AG04450 (cell line): ENCODE measurements at places on chromosomes 16 and 17. TPM values are rescaled to one million over a fixed set of nuclear protein-coding genes. Genes with fewer than 3 reads are reported as not detected.

- no peak for DNase-seq
Measured at GRCh38 chr16:6853565-6853964, 479.1 kb upstream of the RBFOX1 start.

DNA sequence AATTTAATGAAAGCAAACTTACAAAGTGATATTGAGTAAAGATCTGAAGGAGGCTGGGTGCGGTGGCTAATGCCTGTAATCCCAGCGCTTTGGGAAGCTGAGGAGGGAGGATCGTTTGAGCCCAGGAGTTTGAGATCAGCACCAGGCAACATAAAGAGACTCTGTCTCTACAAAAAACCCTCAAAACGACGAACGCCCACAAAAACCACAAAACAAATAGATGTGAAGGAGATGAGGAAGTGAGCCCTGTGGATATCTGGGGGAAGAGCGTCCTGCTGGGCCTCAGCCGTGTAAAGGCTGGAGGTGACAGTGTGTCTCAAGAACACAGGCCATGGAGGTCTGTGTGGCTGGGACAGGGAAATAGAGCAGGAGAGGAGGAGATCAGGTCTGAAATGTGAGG lies 68.8 kb downstream of the ITFG1 start:
- DNase-seq = no peak

DNA sequence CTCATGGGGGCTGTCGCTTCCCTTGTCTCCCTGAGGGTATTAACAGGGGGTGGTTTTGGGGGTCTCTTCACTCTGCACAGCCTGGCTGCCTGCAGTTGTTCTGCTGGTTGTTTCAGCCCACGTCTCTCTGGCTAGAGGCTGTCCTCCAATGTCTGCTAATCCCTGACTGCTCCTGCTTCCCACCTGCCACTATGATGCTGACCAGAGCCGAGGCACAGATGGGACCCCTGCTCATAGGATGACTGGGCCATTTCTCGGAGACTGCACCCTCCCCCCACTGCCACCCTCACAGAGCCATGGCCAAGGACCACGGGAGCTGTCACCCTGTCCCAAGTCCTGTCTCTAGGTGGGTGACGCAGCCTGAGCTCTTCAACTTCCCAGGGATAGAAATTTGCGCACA lies 1.6 kb upstream of the ACSF3 start:
- no peak for DNase-seq

GRCh38 chr17:77128896-77129567 lies 11.7 kb upstream of the SEC14L1 start:
- no peak for DNase-seq

- DNase-seq = no peak
Measured at GRCh38 chr17:13749166-13749890, 147.6 kb upstream of the HS3ST3A1 start.

- no peak for DNase-seq
Measured at GRCh38 chr16:49498264-49498663, 124.7 kb downstream of the C16orf78 start.

DNA sequence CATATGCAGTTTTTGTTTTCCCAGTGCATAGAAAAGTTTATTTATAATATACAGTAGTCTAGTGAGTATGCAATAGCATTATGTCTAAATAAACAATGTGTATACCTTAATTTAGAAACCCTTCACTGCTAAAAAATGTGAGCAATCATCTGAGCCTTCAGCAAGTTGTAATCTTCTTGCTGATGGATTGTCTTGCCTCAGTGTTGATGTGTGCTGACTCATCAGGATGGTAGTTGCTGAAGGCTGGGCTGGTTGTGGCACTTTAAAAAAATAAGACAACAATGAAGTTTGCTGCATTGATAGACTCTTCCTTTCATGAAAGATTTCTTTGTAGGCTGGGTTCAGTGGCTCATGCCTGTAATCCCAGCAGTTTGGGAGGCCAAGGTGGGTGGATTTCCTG lies 13.9 kb upstream of the CAPNS2 start:
- DNase-seq = no peak

The SCIMP gene
- not detected in 2 replicates for polyA plus RNA-seq
